ENCODE measurements at places on chromosomes 7 and 10.

DNA sequence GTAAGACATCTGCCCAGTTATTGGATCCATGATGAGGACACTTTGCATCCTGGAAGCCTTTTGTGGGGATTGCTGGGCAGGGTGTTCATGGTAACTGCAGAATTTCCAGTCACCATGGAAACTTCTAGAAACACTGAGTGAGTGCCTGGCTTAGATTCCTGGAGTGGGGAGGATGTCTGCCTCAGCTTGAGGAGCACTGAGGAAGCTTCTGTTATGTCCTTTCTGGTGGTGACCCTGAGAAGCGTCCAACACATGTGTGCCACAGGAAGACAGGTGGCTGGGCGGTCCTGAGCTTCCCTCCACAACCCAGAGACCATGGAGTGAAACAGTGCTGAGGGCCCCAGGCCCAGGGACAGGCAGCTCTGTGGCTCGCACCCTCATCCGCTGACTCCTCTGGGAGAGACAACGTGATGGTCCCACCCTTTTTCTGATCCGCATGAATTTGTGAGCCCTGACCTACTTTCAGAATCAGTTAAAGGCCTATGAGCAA is 191.8 kb upstream of the CXCL12 start:
- no peak for DNase-seq

DNA sequence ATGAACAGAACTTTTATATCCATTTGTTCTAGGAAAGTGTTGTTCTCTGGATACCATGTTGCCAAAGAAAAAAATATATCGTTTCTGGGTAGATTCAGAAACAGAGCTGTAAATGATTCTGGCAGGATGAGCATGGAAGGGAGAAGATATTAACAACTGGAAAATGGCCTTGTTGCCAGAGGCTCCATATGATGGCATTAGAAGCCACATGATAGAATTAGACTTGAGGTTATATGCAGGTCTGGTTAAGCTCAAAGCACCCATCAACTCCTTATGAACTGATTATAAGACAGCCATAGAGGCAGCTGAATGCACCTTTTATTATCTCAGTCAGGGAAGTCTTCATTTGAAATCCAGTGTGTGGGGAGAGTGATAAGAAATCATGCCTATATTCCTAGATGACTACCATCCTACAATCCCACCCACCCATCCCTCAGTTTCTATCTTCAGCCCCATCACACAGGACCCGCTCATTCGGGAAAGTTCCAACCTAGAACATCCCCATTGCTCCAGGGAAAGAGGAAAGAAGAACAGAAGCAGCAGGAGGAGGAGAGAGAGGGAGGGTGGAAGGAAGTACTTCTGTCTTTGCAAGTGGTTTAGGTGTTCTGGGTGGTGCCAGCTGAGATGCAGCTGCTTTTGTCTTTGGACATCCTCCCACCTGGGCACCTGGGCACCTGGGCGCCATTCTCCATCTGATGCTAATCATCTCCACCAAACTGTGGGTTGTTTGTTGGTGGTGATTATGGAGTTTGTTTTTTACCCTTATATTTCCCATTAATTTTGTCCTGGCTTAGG is 25.5 kb upstream of the TRIL start:
- DNase-seq = no peak

DNA sequence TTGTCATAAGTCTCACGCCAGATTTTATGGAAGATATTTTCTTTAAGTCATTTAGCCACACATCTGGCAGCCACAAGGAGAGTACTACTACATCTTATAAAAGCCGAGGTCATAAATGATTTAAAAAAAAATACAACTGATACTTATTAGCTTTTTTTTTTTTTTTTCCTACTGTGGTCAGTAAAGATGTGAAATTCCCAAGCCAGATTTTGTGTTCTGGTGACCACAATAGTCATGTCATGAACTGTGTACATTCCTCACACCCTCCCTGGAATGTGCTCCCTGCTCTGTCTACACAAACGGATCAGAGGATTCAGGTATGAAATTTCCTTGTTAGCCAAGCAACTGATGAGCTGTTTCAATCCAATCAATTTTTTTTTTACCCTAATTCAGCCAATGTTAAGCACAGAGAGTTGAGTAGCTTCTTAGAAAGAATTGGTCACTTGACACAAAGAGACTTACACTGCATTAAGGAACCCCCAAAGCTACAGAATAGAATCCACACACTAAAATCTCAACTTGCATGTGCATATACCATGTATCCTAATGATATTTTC is 54.7 kb downstream of the CHRM2 start:
- no peak for DNase-seq

GRCh38 chr10:109931163-109931562 is 7.9 kb upstream of the XPNPEP1 start:
- no peak for DNase-seq

DNA sequence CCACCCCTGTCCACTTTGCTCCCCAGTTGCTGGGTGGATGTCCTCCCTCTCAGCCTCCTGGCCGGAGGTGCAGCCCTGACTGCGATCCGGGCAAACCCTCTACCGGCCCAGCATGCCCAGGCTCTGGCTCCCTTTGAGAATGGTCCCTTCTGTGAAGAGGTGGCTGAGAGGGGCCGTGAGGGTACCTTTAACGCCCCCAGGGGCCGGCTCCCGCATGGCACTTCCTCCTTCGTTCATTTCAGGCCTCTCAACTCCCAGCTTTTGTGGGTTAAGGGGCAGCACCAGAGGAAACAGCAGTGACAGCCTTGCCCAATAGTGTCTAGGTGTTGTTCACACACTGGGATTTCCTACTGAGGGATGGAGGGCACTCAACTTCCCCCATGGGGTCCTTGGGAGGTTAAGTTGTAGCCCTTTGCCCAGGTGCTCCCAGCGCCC is 33.2 kb upstream of the HABP2 start:
- DNase-seq = no peak

DNA sequence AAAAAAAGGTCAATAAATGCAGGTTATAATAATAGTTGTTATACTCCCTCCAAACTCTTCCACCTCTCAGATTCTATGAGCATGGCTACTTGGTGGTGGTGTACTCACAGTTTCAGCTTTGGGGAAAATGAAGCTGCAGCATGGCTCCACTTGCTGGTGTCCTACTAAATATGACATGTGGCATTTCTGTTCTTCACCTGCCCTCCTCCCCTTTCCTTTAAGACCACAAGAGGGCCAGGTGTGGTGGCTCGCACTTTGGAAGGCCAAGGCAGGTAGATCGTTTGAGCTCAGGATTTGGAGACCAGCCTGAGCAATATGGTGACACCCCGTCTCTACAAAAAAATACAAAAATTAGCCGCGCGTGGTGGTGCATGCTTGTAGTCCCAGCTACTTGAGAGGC is 101.1 kb downstream of the SLC37A3 start:
- no peak for DNase-seq

DNA sequence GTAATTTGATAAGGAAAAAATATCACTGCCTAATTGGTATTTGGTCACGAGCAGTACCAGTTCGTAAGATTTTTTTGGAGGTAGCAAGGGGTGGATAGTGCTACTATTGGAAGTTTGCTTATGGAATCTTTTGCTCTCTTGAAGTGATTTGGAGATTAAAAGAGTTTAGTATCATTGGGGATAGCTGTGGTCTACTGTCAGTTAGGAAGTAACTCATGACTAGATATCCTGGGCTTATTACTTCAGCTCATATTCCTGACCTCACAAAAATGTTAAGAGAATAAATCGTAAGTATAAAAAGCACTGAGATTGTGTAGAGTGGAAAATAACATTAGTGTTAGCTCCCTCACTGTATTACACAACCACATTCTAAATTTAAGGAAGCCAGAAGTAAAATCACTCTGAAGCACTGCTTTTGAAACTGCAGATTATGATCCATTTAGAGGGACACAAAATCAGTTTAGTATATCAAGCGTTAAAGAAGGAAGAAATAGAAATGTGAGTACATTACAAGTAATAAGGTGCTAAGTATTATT is 22.6 kb downstream of the SGPL1 start:
- DNase-seq = no peak

DNA sequence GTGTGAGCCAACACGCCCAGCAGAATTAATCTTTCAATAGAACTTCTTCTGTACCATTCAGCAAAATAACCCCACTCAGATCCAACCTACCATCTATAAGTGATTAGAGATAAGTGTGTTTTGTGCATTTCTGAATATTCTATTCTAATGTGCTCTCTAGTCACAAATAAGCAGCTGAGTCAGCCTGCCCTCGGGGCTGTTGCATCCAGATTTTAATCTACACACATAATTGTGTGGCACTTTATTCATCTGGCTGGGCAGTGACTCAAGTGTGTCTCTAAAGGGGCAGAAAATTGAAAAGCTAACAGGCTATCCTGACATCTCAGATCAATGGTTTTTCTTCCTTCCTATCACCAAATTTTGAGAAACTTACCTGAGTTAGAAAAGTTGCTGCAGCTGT is 60.3 kb downstream of the PRR15 start:
- no peak for DNase-seq

GRCh38 chr7:112025556-112025955 is 180.6 kb downstream of the DOCK4 start:
- no peak for DNase-seq

GRCh38 chr10:67612577-67613537 is 83.1 kb downstream of the CTNNA3 start:
- no peak for DNase-seq

DNA sequence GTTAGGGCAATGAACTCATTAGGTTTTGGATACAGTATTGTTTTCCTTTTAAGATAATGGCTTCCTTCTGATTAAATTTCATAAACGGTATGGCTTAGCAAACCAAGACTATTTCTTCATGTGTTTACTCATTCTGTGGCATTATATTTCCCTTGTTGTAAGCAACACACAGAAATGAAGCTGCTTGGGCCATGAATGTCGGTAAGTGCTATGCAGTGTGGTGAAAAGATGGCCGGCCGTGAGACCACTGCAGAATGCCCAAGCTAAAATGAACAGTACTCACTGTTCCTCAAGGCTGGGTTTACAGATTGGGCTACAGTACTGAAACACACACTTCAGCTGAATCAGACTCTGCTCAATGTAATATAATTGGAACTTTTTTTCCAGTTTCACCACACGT is 8.1 kb downstream of the APBB1IP start:
- no peak for DNase-seq

- no peak for DNase-seq
Observed at GRCh38 chr10:126803394-126803793, 101.8 kb upstream of the DOCK1 start.

- no peak for DNase-seq
Observed at GRCh38 chr10:5291501-5292195, 73.1 kb upstream of the UCN3 start.

GRCh38 chr7:23114896-23115295 is 9.3 kb downstream of the KLHL7 start:
- no peak for DNase-seq

- DNase-seq = no peak
Observed at GRCh38 chr7:15972862-15973275, 286.4 kb upstream of the MEOX2 start.

DNA sequence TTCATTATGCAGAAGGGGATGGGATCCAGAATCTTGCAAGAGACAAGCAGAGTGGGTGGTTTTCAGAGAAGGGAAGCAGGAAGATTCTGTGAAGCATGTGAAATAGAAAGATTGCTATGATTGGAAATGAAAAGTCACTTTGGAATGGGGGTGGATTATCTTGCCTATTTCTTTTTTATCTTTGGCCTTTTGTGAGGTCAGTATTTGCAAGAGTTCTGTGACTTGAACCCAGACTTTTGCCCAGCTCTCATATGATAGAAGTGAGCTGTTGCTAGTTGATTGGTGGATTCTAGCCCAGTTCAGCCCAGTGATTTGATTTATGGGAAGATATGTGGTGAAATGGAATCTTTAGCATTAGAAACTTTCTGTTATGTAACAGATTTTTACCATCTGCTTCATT is 17.1 kb downstream of the ENTPD7 start:
- DNase-seq = no peak

DNA sequence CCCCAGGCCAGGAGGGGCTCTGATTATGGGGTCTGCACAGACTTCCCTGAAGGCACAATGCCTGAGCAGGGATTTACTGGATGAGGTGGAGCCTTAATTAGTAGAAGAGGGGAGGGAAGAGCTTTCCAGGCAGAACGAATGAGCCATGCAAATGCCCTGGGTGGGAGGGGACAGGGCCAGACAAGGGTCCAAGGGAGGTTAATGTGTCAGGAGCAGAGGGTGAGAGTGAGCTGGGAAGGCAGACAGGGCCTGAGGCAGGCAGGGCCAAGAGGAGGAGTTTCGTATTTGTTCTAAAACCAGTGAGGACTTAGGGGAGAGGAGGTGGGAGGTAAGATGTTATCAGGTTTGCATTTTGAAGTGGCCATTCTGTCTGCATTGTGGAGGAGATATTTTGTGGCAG is 65.3 kb downstream of the NPY start:
- no peak for DNase-seq

- DNase-seq = no peak
Observed at GRCh38 chr10:128498746-128499145, 372.5 kb upstream of the MKI67 start.

DNA sequence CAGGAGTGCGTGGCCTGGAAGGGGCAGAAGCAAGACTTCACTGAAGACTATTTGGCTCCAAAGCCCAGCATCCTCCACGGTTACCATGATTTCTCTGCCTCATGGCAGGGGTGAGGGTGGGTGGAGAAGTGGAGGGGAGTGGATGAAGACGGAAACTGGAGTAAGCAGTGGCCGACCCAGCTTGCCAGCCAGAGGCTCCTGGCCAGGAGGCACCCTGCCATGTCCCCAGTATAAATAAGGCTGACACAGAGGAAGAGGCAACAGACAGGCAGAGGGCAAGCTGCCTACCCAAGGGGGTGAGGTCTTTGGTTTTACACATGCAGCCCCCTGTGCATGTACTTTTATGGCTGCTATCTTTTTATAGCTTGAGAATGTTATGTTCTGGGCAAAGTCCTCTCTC is 102.6 kb upstream of the TBX20 start:
- no peak for DNase-seq

DNA sequence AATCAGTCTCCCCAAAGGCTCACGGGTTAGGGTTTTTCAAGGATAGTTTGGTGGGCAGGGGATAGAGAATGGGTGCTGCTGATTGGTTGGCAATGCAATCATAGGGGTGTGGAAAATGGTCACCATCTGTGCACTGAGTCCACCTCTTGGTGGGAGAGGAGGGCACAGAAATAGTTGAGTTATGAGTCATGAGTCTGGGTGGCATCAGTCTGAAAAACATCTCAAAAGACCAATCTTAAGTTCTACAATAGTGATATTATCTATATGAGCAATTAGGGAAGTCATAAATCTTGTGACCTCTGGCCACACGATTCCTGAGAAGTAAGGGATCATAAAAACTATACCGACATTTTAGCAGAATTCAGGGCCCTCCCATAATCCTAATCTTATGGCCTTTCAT is 62.7 kb downstream of the LGI1 start:
- no peak for DNase-seq

- DNase-seq = no peak
Observed at GRCh38 chr7:30937416-30937815, 25.8 kb downstream of the AQP1 start.

Measured in stimulated activated CD8-positive, alpha-beta memory T cell treated with anti-CD3 and anti-CD28 coated beads, Interleukin-15, amount 100 ng/mL, for 24 hours (primary cell).